Activated naive CD8-positive, alpha-beta T cell treated with anti-CD3 and anti-CD28 coated beads, Interleukin-2, amount 50 U/mL, for 24 hours (primary cell): ENCODE measurements at places on chromosomes 1 and 21.

DNA sequence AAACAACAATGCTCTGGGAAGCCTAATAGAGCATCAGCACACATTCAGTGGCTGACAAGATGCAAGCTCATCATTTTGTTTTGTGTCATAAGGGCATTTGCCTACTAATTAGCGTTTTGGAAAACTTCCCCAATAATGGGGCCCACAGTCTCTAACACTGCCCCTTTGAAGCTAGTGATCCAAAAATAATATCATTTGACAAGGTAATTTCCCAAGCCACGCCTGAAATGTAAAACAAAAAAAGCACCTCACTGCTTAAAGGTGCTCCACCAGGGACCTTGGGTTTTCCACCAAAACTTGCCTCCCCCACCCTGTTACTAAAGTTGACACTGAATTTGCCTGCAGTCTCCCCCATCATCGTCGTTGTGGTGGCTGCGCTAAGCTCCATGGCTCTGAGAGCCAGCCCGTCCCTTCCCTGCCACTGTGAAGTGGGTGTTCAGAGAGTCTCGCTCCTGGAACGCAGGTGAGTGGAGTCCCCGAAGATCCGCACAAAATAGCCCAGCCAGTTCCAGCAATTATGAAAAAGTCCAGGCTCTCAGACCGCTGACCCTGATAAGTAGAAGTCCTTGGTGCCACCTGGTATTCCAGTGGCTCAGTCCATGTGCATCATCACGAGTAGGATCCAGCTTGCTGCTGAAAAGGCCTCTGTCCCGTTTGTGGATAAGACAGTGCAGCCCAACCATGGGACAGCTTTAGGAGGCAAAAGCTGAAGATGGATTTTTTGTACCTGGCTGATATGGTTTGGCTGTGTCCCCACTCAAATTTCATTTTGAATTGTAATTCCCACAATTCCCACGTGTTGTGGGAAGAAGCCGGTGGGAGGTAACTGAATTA is 52.2 kb downstream of the RAB3GAP2 start:
- DNase-seq = peak; percentile 3

- DNase-seq = no peak
Observed at GRCh38 chr1:59171788-59172187, 125.1 kb upstream of the FGGY start.

DNA sequence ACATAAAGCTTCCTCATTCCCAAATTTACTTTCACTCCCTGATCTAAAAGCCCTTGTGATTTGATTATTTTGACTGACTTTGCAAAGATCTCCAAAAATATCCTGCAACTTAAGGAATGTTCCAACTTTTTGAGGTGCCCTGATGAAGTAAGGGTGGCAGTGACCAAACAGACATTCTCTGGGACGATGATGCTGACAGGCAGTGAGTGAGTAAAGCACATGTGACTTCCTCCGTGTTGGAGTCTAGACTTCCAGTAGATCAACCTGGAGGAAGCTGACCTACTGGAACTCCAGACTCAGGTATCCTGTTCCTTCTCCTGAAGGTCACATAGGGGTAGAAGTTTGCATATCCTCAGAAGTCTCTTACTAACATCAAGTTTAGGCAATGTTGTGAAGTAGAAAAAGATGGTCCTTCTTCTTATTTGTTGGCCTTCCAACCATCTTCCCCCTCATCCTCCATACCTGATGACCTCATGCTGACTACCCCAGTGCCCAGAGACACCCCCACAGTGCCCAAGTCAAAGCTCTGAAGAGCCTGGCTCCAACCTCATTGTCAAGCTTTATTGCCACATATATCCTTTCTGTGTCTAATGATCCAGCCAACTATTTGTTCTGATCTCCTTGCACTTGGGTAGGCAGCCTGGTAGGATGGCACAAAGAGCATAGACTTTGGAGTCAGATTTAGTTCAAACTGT is 16.0 kb downstream of the TNFSF4 start:
- DNase-seq = no peak

- no peak for DNase-seq
Observed at GRCh38 chr21:17610911-17611310, 1.8 kb downstream of the BTG3 start.

- no peak for DNase-seq
Observed at GRCh38 chr1:118093017-118093416, 92.0 kb downstream of the SPAG17 start.

- no peak for DNase-seq
Observed at GRCh38 chr1:61808968-61809367, 66.7 kb downstream of the PATJ start.

GRCh38 chr1:44447051-44447810 is 42.2 kb downstream of the RNF220 start:
- no peak for DNase-seq

DNA sequence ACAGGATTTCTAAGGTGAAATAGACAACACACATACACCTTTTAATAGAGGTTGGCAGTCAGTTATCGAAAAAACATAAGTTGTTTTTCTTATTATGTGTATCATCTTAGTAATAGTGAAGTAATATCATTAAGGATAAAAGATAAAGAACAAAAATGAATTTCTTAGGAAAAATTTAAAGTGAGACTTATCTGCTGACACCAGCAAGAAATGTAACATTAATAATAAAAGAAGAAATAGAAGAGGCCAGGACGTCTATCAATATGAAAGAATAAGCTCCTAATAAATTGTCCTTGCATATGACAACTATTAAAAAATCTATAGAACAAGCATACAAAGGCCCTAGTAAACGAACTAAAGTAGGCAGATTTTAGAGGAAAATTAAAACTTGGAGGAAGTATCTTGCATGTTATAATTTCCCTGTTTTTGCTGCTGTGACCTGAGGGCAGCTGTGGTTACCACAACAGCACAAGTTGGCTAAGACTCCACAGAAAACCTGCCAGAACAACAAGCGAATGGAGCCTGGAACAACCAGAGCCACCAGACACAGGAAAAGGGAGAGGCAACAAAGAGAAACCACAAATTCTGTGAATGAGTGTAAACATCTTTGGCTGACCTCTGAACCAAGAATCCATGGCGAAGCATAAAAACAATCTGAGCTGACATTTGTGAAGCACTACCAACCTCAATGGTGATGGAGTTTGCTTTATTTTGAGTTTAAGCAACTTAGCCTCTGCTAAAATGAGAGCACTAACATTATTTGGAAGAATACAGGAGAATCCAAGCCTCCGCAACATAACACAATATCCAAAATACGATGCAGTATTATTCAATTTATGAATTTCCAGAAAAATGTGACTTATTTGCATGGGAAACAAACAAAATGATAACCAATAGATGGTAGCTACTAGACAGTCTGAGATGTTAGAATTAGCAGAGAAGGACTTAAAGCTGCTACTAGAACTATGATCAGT is 207.5 kb downstream of the KCNT2 start:
- DNase-seq = no peak

DNA sequence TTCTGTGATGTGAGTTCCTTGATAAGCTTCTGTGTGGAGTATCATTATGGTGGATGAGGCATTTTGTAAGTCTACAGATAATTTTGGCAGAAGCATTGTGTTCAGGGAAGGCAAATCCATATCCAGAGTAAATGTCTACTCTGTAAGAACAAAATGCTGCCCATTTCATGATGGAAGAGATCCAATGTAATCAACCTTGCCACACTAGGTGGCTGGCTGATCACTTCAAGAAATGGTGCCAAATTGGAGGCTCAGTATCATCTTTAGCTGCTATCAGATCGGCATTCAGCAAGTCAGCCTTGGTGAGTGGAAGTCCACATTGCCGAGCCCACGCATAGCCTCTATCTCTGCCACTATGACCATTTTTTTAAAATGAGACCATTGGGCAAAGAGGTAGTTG is 565.8 kb upstream of the USP24 start:
- no peak for DNase-seq

DNA sequence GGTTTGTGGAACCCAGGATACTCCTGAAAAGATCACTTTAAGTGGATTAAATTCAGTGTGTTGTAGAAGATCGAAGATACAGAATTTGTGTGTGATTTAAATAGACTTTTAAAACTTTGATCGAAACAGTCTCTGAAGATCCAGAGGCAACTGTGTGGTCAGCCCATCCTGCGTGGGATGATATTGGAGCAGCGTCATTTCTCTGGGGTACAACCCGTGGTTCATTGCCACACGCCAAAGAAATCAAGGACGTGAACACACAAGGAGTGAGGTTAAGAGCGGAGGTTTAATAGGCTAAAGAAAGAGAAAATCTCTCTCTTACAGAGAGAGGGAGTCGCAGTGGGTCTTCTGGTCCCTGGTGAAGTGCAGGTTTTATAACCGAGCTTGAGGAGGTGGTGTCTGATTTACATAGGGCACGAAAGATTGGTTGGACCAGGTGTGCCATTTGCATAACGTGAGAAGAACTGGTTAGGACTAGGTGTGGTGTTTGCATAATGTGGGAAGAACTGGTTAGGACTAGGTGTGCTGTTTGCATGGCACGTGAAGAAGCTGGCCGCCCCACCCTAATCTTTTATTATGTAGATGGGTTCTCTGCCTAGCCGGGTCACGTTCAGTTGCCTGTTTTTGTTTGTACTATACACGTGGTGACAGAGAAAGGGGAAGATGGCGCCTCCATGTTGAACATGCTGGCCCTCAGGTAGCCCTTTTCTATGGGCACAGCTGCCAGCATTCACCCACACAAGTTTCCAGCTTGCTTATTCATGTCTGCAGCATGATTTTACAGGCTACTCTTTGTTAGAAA is 82.3 kb downstream of the ADSS2 start:
- no peak for DNase-seq

DNA sequence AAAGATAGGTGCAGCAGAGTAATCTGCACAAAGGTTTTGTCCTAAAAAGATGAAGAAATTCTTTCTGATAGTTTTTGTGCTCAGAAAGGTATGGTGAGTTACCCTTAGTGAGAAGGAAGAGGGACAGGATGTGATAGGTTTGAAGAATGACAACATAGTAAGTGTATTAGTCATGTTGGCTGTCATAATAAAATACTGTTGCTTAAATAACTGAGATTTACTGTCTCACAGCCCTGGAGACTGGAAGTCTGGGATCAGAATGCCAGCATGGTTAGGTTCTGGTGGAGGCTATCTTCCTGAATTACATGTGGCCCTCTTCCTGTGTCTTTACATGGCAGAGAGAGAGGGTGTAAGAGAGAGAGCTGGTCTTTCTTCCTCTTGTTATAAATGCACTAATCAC is 965.2 kb downstream of the TTLL7 start:
- no peak for DNase-seq

- no peak for DNase-seq
Observed at GRCh38 chr1:112636597-112637253, 17.1 kb downstream of the CAPZA1 start.

DNA sequence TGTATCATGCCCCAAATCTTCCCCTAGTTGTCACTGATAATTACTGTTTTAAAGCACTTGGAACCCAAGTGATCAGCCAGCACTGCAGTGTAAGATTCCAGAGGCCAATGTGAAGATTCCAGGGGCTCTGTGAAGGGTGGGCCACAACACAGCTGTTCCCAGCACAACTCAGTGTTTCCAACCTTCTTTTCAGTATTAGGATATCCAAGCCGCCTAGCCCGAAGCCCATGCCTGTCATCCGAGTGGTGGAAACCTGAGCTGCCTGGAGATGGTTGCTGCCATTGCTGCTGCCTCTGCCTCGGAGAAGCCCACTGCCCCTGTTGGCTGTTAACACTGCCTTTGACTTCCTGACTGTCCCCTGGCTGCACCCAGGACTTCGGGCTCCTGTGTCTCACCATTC is 30.4 kb upstream of the SNX27 start:
- no peak for DNase-seq

GRCh38 chr1:73943270-73943669 is 254.7 kb downstream of the LRRIQ3 start:
- no peak for DNase-seq

GRCh38 chr1:167482184-167482583 is 36.1 kb downstream of the CD247 start:
- DNase-seq = no peak

DNA sequence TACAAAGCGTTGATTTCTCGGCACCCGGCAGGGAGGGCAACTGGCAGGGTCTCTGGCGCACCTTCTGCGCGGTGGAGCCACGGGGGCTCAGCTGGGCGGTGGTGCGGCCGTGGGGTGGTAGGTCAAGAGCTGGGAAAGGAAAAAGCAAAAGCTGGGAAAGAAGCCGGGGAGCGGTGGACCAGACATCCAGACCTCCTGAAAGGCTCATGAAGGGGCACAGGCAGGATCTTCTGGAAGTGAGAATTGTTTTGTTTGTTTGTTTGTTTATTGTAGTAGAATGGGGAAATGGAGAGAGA is 7.2 kb upstream of the RNU1-1 start:
- no peak for DNase-seq

GRCh38 chr1:115524236-115524635 is 117.5 kb upstream of the VANGL1 start:
- DNase-seq = no peak

DNA sequence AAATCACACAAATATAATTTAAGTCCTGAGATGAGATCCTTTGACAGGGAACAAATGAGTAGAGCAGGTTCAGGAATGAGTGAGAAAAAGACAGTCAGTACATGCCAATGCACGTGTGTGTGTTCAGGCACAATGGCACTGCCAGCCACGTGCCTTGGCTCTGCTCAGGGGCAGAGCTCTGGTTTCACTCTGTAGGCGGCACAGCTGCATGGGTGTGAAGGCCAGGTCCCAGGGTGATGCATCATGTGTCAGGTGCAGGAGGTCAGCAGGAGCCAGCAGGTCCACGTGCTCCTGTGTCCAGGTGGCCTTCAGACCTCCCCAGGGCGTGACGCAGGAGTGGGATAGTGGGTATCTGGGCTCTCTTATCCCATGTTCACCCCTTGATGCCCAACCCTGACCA is 386.1 kb downstream of the KCNH1 start:
- no peak for DNase-seq

DNA sequence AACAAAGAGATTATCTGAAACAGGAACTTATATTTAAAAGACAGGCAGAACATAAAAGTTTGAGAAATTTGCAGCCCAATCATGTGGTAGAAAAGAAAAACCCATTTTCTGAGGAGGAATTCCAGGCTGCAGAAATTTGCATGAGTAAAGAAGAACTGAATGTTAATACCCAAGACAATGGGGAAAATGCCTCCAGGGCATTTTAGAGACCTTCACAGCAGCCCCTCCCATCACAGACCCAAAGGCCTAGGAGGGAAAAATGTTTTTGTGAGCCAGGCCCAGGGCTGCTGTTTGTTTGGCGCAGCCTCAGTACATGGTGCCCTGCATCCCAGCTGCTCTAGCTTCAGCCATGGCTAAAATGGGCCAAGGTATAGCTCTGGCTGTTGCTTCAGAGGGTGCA is 554.3 kb upstream of the CHRM3 start:
- no peak for DNase-seq

DNA sequence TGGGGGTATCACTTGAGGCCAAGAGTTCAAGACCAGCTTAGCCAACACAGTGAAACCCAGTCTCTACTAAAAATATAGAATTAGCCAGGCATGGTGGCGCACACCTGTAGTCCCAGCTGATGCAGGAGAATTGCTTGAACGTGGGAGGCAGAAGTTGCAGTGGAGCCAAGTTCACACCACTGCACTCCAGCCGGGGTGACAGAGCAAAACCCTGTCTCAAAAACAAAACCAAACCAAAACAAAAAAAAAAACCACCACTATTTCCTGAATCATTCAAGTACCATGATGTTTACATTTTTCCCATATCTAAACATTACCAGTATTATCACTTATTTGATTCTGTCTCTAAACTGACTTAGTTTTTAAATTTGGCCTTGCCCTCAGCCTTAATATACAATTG is 29.5 kb downstream of the TUT4 start:
- DNase-seq = no peak
